ENCODE measurements at places on chromosomes 1 and 21. TPM values are rescaled to one million over a fixed set of nuclear protein-coding genes. Genes with fewer than 3 reads are reported as not detected.

Gene KRTAP13-1
- not detected for total RNA-seq

Gene IFNLR1
- total RNA-seq: not detected

Gene ADAMTSL4
- 3.6 TPM for total RNA-seq

Gene TEX38
- total RNA-seq: not detected

Gene SDHB
- total RNA-seq: 145 TPM

Gene TP73
- total RNA-seq: not detected

Gene LAX1
- total RNA-seq: not detected

All from smooth muscle cell of bladder (primary cell).